Stimulated activated CD4-positive, alpha-beta T cell treated with anti-CD3 and anti-CD28 coated beads, Interleukin-1b, Interleukin-23, amount 100 ng/mL, for 24 hours (primary cell): ENCODE measurements at places on chromosomes 4 and X.

DNA sequence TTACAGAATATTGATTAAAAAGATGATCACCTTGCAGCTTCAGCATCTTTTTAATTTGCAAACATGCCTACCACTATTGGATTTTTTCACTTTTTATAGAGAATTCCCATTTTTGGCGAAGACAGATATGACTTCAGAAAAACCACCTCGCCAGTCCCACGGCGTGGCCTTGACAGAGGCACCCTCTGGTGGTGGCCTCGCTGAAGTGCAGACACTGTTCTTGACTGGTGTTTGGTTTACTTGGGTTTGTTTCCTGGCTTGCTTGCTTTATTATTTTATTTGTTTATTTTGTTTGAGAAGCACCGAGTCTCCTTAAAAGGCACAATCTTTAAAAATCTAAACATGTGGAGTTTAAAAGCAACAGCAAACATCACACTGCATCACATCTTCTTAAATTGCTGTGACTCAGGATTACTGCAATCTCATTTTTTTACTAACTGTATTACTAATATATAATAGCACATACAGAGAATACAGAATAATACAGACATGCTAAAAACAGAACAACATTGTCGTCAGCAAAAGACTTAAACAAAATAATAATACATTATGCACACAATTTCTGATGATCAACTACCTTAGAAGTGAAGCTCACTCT lies 13.1 kb upstream of the AMTN start:
- peak; percentile 21 for DNase-seq

DNA sequence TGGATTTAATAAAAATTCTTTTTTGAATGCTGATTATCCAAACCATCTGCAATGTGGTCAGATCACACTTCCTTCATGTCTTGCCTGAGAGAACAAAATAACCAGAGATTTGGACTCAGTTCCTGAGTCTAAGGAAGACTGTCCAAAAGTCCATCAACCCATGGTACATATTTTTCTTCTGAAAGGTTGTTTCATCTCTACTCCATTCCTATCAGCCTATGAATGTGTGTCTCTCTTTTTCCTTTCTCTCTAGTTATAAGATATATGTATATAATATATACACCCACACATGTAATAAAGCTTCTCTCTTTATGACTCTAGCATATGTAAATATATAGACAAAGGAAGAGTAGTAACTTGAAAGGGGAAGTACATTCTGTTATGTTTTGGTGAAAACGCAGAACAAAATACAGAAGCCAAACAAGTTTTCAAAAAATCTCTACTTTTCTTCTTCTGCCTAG lies 226.9 kb downstream of the ARHGAP24 start:
- DNase-seq, result no peak

DNA sequence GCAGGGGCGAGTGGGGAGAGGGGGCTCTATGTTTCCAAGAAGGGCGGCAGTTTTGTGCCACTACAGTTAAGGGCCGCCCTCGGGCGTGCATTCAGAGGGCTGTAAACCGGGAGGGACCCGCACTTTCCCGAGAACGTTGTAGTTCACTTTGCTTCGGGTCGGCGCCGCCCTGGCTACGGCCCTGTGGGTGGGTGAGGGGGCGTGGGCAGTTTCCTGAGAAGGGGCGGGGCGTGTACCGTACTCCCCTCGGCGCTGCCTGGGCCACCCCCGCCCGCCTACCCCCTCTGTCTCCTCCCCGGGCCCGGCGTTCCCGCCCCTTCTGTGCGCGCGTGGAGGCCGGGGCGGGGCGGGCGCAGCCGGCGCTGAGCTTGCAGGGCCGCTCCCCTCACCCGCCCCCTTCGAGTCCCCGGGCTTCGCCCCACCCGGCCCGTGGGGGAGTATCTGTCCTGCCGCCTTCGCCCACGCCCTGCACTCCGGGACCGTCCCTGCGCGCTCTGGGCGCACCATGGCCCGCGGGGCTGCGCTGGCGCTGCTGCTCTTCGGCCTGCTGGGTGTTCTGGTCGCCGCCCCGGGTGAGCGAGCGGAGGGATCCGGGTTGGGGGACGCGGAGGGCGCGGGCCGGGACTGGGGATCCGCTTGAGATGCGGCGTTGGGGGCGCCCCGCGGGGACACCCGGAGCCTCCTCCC lies at the start of gene CD99:
Gene CD99 (plus strand): TSS at position 440 of the 687 bp plus-strand sequence. CDS start 66 bp downstream, at position 506.
- DNase-seq, result peak; percentile 62

GRCh38 chrX:38880296-38880854 lies 79.1 kb downstream of the MID1IP1 start:
- DNase-seq, result no peak

DNA sequence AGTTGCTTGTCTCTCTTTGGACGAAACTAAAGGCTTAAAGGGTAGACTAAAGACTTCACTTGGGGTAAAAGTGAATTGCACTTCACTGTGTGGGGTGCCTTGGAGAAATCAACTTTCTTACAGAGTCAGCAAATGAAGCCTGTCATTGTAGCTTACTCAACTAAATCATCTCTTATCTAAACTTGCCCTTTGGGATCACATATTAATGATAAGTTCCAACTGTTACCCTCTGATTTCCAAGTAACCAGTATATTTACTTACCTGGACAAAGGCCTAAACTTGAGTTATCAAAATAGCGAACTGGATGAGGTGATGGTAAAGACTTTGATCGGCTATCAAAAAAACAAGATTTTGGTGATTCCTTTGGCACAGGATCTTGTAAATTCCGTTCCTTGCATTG lies 8.9 kb upstream of the BDH2 start:
- no peak for DNase-seq

DNA sequence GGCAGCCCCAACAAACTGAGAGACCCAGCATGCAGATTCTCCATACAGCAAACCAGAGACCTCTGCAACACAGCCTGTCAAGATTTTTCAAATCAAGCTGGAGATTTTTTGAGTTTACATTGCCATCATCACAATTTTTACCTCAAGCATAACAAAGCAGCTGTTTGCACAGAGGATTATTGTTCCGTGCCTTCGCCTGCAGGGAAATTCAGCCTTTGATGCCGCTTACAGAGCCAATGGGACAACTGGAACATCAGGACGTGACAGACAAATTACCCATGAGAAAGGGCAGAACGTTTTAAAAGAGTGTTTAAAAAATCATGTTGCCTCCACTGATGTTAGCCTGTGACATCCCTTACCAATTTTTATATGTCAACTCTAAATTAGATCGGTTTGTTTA lies 363.7 kb downstream of the FBXW7 start:
- no peak for DNase-seq

- DNase-seq, result no peak
Observed at GRCh38 chr4:16643893-16644292, 254.6 kb downstream of the LDB2 start.

- DNase-seq, result no peak
Observed at GRCh38 chr4:17117746-17118145, 219.3 kb upstream of the LDB2 start.

- DNase-seq, result no peak
Observed at GRCh38 chrX:109344678-109345077, 137.2 kb downstream of the GUCY2F start.

DNA sequence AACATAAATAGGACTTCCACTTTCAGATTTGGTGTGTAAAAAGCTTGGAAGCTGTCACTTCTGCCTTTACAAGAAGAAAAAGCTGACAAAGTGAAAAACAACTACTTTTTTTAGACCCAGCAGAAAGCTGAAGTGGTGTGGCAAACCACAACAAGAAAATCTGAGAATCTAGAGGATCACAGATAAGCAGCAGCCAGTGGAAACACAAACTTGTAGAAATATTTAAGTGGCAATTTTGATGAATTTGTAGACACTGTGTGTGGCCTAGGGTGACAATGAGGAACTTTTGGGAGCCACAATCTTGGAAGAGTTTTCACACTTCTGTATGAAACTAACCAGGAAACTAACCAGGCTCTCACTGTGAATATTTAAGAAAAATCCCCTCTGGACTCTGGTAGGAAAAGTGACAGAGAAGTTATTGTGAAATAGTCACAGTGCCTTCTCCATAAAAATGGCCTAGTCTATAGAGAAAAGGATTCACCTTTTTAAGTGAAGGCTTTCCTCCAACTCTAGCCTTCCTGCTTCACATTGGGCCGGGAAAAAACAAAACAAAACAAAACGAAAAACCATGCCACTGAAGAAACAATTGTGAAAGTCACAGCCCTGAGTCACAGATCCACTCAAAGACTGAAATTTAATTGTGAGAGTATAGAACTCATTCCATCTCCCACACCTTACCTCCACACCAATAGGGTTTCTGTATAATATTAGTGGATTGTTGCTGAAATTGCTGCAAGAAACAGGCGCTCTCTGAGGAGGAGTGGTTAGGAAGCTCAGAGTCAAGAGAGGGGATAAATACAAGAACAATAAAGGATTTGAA lies 26.7 kb upstream of the GUCY1A1 start:
- no peak for DNase-seq

DNA sequence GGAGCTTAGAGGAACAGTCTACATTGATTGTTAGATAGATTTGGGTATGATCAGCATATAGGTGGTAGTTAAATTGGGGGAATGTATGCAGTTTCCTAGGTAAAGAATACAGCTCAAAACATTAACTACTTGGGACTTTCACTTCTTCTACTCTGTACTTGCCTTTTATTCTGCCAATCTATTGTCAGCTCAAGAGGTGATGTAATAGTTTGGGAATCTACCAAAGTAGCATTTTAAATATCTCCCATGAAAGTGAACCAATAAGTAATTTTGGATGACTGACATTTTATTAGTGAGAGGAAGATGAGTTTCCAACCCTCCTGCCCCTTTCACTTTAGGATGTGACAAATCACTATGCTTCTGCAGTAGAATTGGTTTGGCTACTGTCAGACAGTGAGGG lies 43.4 kb downstream of the NUDT6 start:
- DNase-seq, result no peak

DNA sequence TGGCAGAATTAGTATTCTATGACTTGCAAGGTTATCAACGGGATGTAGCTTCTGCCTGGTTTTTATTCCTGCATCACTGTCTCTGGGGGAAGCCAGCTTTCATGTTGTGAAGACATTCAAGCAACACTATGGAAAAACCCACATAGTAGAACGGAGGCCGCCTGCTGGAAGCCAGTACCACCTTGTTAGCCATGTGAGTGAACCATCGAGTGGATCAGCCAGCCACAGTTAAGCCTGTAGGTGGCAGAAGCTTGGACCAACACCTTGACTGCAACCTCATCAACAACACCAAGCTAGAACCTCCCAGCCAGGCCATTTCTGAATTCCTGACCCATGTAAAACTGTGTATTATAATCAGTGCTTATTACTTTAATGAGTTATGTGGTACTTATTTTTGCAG lies 538.2 kb downstream of the KCNIP4 start:
- DNase-seq, result no peak
